Activated T-helper 9 cell treated with anti-CD3 and anti-CD28 coated beads, Interleukin-2, amount 50 U/mL, for 16 hours (primary cell): ENCODE measurements at places on chromosomes 6 and 20.
A peak's percentile ranks its signal among the peaks of the same experiment; 100 is the strongest.

DNA sequence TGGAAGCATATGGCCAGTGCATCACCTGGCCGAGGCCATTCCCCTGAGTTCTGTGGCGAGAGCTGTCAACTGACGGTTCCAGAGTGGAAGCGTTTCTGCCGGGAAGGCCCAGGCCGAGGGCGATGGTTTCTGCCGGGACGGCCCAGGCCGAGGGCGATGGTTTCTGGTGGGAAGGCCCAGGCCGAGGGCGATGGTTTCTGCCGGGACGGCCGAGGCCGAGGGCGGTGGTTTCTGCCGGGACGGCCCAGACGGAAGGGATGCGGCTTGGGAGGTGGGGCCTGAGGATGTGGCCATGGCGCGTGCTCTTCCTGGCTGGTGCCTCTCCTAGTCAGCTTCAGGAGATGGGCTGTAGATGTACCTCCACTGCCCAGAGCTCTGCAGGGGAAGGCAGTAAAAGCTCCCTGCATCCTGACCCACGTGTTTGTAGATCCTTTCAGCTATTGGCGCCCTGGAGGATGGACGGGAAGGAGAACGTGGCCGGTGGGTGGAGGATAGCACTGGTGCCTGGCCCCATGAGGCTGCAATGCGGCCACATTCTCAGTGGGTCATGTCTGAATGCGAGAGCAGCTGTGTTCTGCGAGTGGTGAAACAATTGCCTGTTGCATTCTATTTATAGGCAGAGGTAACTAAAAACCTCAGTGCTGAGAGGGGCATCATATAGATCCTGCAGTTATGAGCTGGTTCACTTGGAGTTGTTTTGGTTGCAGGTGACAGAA, 12.8 kb downstream of the TPD52L2 start:
- DNase-seq = no peak

DNA sequence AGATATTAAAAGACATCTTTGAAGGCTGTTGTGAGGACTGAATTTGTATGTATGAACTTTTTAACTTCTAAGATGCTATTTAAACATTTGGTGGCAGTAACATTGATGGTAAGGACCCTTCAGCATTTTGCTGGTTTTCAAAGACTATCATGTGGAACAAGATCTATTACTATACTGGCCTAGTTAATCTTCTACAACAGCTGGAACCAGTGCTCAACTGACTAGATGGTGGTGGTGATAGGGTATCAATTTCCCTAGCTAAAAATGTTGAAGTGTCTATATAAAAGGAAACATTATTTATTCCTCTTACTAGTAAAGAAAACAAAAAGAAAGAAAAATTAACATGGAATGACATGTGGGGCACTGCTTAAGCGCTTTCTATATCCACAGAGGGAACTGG, 195.7 kb downstream of the TASP1 start:
- no peak for DNase-seq

- DNase-seq = no peak
Measured at GRCh38 chr6:33029328-33030184, 20.2 kb upstream of the HLA-DOA start.

DNA sequence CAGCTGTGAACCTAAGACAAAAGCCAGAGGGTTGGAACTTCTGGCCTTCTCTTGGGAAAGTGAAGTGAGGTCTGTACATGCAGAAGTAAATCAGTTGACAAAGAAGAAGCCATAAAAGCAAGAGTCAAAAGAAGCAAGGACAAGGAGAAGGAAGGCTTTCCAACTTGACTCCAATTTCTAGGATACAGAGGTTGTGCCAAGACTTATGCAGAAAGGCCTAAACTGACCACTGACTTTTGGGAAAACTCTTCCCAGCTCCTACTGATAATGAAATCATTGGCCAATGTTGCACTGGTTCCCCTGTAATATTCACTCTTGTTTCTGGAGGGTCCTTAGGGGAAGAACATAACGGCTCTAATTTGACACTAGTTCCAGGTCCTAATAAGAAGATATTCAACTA, 29.3 kb upstream of the NT5E start:
- no peak for DNase-seq

- no peak for DNase-seq
Measured at GRCh38 chr6:119267126-119267905, 82.2 kb downstream of the MAN1A1 start.

DNA sequence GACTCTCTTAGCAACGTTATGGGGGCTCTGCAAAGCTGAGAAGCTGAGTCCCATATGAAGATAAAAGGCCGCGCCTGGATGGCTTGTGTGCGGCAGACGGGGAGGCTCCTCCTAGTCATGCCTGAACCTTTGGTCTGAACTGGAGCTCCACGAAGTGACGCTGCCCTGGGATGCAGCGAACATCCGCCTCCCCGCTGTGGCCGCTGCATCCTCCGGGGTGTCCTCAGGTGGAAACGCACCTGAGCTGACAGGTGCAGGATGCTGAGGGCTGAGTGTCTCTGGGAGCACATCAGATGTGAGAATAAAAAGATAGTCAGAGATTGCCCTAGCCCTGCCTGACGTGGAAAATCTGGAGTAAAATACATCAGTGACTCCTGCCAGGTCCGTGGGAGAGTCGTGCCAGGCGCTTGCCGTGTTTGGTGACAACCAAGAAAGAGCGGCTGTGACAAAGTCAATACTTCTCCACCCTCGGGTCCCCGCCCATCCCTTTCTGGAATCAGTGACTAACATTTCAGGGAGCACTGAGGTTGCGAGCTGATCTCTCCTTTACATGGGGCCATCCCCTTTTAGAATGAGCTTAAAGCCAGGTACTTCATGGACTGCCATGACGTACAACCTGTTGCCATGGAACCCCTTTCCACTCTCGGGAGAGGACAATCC, 162.8 kb upstream of the AFDN start:
- DNase-seq = no peak

DNA sequence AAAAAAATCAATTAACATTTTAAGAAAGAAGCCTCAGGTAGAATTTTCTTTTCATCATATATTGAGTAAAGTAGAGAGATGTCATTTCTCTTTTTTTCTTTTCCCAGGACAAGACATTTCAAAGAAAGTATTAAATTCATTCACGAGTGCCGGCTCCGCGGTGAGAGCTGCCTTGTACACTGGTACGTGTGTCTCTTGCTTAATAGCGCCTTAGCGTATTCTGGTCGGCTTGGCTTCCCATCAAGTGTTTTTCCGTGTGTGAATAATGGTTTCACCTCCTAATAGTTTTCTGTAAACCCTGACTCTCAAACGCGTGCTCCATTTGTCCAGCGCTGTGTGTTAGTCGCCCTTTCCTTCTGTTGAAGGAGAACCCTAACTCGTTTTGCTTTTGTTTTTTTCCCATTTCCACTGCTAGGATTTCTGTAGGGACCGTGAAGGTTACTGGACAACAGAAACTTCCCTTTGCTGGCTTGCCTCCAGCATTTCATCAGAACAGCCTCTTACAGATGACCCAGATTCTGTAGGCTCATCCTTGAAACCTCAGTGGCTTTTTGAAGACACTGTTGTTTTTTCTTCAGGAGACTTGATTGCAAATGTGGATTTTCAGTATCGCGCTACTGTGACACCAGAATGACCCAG, 45.7 kb upstream of the IRF4 start:
- no peak for DNase-seq

DNA sequence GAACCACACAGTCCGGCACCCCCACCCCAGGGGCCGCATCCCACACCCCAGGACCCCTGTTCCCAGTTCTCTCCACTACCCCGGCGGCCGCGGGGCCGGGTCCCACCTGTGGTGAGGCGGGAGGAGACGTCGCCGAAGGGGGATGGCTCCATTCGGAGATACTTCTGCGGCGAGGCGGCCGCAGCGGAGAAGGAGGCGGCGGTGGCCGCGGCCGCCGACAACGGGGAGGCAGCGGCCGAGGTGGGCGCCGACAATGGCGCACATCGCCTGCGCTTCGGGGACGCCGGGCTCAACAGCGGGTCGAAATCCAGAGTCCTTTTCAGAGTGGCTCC, 723 bp downstream of the AKIRIN2 start:
- DNase-seq = no peak

GRCh38 chr6:36160147-36160760, 29.9 kb downstream of the MAPK13 start:
- DNase-seq = no peak

DNA sequence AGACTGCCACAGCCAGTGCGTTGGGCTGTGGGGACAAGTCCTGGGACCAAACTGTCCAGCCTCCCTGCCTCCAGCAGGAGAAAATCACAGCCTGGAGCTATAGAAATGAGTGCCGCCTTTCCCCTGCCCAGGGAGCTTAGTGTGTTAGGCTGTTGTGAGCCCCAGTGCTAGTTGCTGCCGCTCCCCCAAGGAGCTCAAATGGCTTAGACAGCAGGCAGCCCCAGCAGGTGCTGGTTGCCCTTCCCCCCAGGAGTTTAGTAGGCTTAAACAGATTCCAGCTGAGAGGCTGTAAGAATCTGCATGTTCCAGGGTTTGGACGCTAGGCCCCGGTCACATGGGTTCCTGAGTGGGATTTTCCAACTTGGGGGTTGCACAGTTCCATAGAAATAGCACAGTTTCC, 27.2 kb upstream of the HMGN3 start:
- DNase-seq = no peak

- DNase-seq = no peak
Measured at GRCh38 chr6:127592964-127593363, 16.0 kb downstream of the C6orf58 start.

- DNase-seq = no peak
Measured at GRCh38 chr6:37314487-37315156, 39.2 kb upstream of the RNF8 start.

- no peak for DNase-seq
Measured at GRCh38 chr6:6713657-6714056, 125.1 kb downstream of the LY86 start.

- no peak for DNase-seq
Measured at GRCh38 chr6:119986934-119987549, 637.5 kb upstream of the MAN1A1 start.

- DNase-seq = no peak
Measured at GRCh38 chr6:124961777-124962638, at the start of gene RNF217. RNF217 (plus strand) TSS chr6:124962437; CDS start chr6:124962545, 108 bp downstream.

DNA sequence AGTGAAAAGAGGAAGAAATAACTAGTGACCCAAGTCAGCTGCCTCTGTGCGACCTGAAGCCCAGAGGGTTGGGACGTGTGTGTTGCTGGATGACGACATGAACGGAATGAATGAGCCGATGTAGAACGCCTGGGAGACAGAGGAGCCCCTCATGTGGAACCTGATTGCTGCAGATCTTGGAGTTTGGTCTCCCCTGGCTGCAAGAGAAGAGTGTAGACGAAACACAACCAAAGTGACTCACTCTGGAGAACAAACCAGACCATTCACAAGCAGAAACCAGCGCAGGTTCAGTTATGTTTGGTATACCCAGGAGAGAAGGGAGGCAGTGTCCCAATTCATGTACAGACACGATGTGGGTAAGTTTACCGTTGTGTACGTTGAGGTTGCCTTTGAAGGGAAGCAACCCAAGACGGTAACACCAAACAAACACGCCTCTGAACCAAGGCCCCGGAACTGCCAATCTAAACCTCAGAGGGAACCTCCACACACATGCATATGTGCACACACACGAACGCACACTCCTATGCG, 265.9 kb downstream of the BMP7 start:
- DNase-seq = no peak

DNA sequence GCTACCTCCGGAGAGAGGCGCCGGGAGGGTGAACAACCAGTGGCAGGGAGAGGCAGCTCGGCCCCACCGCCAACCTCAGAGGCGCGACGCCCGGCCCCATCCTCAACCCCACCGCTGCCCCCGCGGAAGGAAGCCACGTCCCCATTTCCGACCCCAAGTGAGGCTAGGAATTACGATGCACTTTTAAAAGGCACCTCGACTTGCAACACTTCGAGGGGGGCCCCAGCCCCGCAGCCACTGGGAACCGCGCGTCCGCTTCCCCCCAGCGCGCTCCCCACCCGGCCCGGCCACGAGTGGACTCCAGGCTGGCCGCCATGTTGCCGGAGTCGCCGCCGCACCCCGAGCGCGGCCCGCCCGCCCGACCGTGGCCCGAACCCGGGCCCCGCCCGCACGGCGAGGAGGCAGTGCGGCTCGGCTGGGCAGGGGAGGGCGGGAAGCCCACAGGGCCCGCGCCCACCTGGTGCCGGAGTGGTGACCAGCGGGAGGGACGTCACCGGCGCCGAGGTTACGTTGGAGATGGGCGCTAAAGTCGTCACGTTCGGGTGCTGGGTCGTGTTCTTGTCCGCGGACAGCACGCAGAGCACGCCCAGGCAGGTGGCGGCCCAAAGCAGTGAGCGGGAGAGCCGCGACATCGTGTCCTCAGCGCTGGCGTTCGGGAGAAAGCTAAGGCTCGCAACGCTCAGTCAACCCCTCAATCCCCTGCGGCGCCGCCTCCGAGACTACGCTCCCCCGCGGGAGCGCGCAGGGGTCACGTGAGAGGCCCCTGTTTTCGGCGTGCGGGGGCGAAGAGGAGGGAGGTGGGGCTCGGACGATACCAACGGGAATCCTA, at the start of gene CD164:
Gene CD164, minus strand, starts transcription at position 721 of the 829 bp plus-strand sequence. Its CDS starts 89 bp downstream, at position 632.
- peak; percentile 93 for DNase-seq

DNA sequence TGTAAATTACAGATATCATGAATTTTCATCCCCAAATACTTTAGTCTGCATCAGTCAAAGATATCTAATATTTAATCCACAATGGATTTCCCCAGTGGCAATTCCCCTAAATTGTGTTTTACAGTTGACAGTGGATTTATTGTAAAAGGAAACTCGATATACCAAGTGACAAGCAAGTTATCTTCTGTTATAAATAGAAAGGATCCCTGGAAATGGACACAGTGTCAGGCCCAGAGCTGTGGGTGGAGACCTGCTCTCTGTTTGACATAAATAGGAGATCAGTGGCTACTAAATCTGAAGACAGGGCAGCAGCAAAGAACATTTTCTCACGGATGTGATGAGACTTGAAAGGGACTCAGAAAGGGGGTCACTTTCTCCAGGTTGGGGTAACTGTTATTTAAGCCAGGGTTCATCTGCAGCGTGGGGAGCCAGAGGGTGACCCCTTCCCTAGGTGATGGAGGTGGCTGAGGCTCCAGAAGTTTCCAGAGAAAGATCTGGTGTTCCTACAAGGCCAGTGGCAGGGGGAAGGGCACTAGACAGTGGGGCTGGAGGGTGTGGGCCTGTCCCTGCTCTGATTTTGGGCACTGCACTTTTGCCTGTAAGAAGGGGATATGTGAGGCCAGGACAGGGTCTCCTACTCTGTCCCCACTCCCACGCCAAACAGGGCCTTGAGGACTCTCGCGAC, 12.3 kb upstream of the FAM110A start:
- DNase-seq = no peak

- no peak for DNase-seq
Measured at GRCh38 chr6:34645627-34646026, 50.9 kb downstream of the ILRUN start.

DNA sequence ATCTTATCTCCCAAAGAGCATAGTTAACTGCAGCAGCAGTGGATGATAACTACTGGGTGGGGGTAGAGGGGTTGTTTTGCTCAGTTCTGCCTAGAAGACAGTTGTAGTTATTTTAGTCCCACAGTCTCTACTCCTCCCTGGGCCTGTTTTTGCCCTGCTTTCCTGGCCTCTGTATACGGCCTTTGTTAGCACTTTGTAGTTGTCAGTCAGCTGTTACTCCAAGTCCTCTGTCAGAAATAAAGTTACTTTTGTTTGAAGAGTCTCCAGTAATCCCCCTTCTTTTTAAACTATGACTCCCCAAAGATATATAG, 113.9 kb downstream of the SLC16A10 start:
- DNase-seq = no peak

GRCh38 chr6:47245745-47246371, 63.8 kb downstream of the TNFRSF21 start:
- DNase-seq = no peak
